ENCODE measurements at places on chromosomes 6 and 20.

DNA sequence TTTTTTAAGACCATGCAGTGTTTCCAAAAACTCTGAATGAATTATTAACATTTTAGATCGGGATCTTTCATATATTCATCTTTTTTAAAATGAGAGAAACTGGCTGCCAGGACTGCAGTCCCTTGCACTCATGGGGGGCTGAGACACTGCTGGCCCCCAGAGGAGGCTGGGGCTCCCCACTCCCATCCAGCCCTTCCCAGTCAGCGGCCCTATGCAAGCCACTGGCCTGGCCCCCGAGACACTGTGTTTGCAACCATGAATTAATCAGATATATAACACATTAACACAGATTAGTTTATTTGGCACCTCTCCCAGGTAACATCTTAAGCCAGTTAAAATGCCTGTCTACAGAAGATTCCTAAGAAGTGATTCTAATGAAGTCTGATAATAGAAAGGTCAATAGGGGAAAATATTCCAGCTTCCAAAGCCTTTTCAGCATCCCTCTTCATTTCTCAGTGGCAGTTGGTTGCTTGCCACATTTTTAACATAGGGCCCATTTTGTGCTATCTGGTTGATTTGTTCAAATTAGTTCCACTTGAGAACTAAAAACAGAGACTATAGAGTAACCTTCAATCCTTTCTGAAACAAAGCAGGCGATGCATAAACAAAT, 184.4 kb upstream of the FBXL4 start:
- peaks cover 29% of the 10 kb centered on the region for H3K27me3 ChIP-seq
- no peak overlapping the region for H3K27ac ChIP-seq
- no peaks in the 10 kb centered on the region for H3K4me1 ChIP-seq

GRCh38 chr6:32964776-32965175, 3.6 kb upstream of the BRD2 start:
- peak overlapping the region; percentile 99 for H3K27ac ChIP-seq
- no peak for DNase-seq
- H3K4me1 ChIP-seq = peaks cover 53% of the 10 kb centered on the region

DNA sequence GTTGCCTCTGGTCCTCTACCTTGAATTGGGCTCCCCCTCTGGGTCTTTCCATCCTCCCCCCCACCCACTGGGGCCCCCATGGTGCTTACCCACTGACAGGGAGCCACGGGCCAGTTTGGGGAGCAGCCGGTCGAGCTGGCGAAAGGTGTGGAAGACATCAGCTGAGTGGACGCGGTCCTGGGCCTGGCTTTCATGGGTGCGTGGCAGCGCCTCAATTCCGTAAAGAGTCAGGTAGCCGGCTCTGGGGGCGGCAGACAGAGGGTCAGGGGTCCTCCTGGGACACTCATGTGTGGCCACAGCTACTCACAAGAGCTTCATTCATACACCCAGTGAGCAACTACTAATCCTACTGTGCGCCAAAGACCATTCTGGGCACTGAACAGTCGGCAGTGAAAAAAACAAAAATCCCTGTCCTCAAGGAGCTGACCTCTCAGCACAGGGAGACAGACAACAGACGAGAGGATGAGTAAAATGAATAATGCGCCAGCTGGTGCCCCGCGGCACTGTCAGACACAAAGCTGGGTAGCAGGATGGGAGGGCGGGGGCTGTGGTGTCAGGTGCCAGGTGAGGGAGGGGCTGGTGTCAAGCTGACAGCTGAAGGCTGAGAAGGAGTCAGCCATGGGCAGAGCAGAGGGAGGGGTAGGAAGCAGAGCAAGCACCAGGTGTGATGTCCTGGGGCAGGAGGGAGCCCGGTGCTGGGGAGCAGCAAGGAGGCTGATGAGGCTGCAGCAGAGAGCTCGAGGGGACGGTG, 28.3 kb downstream of the PTGIS start:
- H3K27me3 ChIP-seq = peaks cover 19% of the 10 kb centered on the region
- H3K4me3 ChIP-seq = peak overlapping the region; percentile 21
- H3K4me1 ChIP-seq = peaks cover 11% of the 10 kb centered on the region

GRCh38 chr6:140379919-140380318, 1005.5 kb upstream of the CITED2 start:
- H3K4me1 ChIP-seq = no peaks in the 10 kb centered on the region
- H3K36me3 ChIP-seq = no peaks in the 10 kb centered on the region
- no peak overlapping the region for H3K4me3 ChIP-seq
- peaks cover 8% of the 10 kb centered on the region for H3K27me3 ChIP-seq
- no peak for DNase-seq
